AG04450 (cell line): ENCODE measurements at places on chromosomes 4 and X.

GRCh38 chr4:75745161-75745560 lies 20.8 kb downstream of the USO1 start:
- peak; percentile 29 for DNase-seq

GRCh38 chr4:70759627-70760026 lies 37.9 kb downstream of the RUFY3 start:
- no peak for DNase-seq

- DNase-seq: no peak
Observed at GRCh38 chr4:14883166-14883565, 119.1 kb upstream of the CPEB2 start.

DNA sequence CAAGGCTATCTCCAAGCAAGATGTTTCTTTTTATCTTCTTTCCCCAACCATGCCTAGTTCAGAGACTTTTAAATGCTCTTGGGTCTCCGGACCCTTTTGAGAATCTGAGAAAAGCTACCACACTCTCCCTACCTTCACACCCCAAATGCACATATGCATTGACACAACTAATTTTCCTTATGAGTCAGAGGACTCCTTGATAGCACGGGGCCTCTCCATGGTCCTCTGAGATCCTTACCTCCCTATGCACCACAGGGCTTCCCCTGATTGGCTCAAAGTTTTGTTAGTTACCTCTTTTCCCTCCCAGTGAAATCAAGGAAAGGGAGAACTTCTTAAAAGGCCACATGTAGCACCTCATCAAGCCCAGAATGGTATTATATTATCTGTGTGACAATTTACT lies 86.8 kb upstream of the ATP6AP2 start:
- DNase-seq: no peak

DNA sequence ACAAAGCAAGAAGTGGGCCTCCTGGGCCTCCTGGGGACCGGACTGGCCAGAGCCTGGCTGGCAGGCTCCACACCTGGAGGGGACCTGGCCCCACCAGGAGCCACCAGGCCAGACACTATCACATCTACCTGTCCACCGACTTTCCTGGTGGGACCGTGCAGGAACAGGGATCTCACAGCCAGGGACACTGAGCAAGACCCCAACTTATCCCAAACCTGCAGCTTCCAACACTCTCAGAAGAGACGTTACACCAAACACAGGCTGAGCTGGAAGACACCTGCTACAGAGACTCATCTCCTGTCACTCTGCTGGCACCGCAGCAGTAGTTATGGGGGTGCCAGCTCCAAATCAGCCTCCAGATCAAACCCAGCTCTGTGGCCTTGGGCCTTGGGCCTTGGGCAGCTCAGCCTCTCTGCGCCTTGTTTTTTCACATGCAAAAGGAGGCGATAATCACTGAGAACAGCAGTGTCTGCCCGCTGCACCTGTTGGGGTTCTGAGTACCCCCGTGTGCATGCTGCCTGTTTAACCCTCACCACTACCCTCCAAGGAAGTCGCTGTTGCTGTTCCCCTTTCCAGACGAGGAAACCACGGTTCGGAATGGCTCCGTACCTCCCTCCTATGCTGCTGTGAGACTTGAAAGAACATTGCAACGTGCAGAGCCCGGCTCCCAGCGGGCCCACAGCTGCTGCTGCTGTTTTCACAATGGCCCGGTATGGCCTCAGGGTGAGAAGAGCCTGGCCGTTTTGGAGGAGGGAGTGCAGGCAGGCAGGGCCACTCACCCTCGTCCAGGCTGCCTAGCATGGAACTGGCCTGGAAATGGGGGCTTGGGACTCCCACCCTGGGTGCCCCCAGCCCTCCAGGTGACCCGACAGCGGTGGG lies 69.6 kb downstream of the ADRA2C start:
- DNase-seq: no peak
